ENCODE measurements at places on chromosomes 6 and 20.
A peak's percentile ranks its signal among the peaks of the same experiment; 100 is the strongest.

DNA sequence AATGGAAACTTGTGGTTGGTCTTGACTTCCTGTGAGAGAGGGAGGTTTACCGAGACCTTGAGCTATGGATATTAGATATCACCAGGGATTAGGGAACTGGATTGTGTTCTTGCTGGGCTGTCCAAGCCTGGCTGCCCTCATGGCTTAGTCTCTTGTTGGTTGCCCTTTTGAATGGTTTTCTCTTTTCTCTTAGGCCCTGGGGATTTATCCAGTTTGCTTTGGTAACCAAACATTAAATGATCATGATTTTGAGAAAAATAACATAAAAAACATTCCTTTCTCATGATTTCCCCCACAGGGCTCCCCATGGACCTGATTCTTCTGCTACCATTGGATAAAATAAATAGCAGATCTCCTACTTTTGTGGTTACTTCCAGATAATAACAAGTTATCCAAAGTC, 306.4 kb upstream of the RNF217 start:
- no peak for DNase-seq

DNA sequence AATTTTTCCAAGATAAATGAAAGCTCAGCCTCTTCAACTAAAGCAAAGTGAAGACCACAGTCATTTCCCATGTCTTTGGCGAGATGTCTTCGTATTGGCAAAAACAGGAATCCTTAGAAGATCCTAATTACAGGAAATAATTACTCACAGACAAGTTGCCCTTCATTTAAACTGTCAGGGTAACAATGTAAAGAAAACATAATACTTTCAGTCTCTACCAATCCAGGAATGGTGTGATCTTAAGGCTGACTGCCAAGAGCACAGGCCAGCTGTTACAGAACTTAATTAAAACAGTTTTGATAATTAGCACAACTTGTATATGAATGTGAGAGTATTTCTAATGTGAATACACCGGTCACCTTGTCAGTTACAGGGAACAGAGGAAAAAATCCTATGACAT, 292.2 kb downstream of the PACRG start:
- no peak for DNase-seq

DNA sequence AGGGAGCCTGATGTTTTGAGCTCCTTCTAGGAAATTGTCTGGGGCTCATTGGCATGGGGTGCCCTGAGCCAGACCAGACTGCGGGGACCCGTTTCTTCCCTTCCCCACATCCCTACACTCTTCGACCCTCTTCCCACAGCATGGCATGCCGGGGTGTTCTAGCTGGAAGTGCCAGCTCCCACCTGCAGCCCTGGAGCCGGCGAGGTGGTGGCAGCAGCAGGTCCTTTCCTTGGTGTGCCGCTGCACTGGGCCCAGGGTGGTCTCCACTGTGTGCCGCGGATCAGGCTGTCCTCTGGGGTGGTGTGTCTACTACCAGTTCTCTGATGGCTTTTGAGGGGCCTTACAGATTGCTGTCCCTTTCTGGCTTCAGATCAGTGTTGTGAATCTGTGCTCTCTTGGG, 7.5 kb upstream of the RWDD1 start:
- DNase-seq: no peak

DNA sequence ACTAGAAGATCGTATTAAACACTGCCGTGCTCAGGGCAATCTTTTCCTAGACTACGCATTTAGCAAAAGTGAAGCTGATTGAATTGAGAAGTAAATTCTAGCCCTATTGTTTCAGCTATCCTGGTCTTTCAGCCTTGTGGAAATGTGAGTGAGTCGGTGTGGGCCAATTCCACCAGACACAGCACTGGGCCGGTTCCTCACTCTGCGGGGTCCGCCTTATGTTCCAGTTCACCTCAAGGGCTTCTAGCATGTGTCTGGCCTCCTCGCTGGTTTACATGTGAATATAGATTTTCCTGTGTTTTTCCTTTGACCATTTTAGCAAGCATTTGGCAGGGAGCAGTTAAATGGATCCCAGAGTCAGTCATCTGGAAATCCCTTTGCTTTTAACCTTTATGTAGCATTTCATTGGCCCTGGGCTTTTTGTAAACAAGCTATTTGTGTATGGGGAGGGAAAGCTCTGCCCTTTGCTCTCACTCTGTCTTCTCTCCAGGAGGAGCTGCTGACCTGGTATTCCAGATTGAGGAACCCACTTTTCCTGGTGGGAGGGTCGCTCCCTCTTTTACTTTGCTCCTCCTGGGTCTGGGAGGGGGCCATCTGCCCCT, 12.4 kb upstream of the GTSF1L start:
- DNase-seq: no peak

- DNase-seq: no peak
Observed at GRCh38 chr20:19120011-19120410, 92.4 kb upstream of the SLC24A3 start.

- DNase-seq: peak; percentile 49
Observed at GRCh38 chr6:54493138-54493537, 184.9 kb downstream of the TINAG start.

DNA sequence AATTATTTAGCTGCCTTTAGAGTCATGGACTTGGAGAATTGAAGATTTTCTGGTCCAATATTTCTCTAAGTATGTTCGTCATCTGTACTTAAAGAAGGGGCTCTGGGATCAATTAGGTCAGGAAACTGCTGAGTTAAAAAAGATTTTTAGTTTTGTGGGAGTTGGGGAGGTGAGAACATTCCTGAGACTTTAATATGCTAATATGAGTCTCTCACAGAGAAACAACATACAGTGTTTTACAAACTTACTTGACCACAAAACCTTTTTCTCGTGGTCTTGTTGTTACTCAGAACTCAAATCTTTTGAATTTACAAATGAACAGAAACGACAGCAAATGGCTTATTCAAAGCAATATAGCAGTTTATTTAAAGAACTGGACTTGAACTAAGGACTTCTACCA, 67.9 kb downstream of the LIN28B start:
- DNase-seq: no peak

- DNase-seq: peak; percentile 90
Observed at GRCh38 chr20:4507288-4507719, 214.4 kb upstream of the PRND start.

DNA sequence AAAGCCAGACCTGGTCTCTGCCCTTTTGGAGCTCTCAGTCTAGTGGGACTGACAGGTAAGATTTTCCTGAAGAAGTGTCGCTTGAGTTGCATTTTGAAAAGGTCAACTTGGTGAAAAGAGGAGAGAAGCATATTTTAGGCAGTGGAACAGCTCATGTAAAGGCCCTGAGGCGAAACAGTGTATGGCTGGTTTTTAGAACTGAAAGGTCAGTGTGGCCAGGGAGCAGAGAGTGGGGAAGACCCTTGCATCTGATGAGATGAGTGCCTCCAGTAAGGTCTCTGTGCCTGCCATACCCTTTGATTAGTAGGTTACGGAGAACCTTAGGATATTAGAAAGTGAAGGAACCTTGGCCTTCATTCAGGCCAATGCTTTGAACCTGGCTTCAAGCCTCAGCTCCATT, 55.9 kb upstream of the SAYSD1 start:
- DNase-seq: no peak

- peak; percentile 29 for DNase-seq
Observed at GRCh38 chr6:12528581-12529363, 187.8 kb upstream of the PHACTR1 start.

GRCh38 chr6:154125421-154125820, 86.4 kb downstream of the OPRM1 start:
- DNase-seq: no peak

DNA sequence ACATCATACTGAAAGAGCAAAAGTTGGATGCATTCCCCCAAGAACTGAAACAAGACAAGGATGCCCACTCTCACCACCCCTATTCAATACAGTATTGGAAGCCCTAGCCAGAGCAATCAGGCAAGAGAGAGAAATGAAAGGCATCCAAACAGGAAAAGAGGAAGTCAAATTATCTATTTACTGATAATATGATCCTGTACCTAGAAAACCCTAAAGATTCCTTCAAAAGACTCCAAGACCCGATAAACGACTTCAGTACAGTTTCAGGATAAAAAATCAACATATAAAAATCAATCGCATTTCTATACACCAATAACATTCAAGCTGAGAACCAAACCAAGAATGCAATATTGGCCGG, 14.5 kb downstream of the CDK19 start:
- DNase-seq: no peak

DNA sequence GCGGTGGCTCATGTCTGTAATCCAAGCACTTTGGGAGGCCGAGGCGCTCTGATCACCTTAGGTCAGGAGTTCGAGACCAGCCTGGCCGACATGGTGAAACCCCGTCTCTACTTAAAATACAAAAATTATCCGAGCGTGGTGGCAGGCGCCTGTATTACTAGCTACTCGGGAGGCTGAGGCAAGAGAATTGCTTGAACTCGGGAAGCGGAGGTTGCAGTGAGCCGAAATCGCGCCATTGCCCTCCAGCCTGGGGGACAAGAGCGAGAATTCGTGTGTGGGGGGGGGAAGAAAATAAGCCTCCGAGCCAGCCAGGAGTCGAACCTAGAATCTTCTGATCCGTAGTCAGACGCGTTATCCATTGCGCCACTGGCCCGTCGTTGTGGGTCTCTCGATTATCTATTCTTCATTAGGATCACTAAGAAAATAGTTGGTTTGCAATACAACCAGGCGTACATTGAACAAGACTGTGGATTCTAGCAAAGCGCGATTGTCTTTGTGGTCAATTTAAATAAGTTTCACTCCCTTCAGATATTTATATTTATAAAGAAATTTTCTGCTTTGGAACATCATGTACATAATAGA, 33.9 kb upstream of the PRSS16 start:
- peak; percentile 60 for DNase-seq

DNA sequence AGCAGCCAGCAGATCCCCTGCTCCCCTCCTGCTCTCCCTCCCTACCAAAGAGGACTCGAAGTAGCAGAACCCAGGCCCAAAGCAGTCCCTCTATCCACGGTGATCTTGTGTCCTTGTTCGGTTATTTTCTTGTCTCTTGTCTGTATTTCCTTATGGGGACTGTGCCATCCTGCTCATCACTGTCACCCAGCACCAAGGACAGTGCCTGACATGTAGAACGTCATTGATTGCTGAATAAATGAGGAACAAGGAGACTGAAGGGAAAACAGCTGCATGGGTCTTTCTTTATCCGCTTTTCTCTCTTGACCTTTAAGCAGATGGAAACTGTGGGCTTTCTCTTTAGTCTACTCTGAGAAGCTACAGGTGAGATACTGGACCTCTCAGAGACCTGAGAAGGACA, 29.4 kb upstream of the ZNF831 start:
- DNase-seq: peak; percentile 10

GRCh38 chr6:20866935-20867703, 332.9 kb downstream of the CDKAL1 start:
- DNase-seq: peak; percentile 38

DNA sequence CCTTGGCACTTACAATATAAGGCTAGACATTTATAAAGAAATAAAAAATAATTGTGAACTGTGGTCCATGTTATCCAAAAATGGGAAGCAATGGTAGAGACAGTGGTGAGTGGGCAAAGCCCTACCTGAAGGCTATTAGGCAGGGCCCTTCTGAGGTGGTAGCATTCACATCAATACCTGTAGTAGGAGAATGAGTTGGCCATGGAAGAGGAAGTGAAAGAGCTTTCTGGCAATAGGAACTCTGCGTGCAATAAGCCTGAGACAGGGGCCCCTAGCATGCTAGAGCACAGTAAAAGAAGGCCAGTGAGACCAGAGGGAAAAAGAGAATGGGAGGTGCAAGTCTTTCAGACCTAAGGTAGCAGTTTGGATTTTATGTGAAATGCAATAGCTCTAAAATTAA, 754.5 kb downstream of the PTPRT start:
- no peak for DNase-seq

GRCh38 chr20:41482647-41483552, 116.3 kb upstream of the EMILIN3 start:
- peak; percentile 31 for DNase-seq

- DNase-seq: no peak
Observed at GRCh38 chr6:106185615-106186014, 99.5 kb downstream of the PRDM1 start.

DNA sequence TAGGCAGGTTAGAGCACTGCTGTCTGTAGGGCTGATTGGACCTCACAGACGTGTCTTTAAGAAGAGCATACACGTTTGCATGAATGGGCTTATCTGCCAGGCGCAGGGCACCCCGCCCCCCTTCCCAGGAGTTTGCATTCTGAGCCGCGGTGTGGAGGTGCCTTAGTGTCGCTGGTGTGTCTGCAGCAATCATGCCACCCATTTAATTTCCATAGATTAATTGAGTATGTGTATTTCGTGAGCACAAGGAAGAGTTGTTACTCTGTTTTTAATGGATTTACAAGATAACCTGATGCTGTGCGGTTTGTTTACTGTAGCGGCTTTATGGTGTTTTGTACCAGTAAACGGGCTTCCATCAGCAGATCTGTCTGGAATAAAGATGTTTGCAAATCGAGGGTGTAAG, 107.7 kb downstream of the ZDHHC14 start:
- DNase-seq: no peak

DNA sequence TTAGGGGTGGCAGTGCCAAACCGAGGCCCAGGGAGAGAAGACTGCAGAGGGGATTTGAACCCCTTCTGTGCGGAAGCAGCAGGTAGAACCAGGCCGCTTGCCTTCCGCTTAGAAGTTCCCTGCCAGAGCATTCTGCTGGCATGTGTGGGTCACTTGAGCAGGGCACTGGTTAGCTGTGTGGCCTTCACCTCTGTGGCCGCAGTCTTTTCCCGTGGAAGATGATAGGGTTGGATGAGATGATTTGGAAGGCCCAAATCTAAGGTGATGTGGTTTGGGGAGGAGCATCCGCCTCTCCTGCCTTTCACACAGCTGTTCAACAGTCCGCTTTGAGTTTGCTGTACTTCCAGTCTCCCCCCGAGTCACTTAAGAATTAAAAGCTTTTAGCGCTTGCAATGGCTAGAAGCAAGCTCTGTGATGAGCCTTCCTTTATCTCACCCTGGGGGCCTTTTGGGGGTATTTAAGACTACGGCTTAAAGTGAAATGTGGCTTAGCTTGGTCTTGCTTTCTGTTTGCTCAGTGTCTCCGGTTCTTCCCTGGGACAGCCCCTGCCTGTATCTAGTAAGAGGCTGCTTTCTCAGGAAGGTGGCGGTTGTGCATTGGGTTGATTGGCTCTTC, 743 bp downstream of the CMTR1 start:
- DNase-seq: peak; percentile 30

- DNase-seq: no peak
Observed at GRCh38 chr6:90162648-90163387, 133.8 kb downstream of the BACH2 start.

GRCh38 chr20:18018100-18018499, 39.6 kb downstream of the OVOL2 start:
- no peak for DNase-seq

DNA sequence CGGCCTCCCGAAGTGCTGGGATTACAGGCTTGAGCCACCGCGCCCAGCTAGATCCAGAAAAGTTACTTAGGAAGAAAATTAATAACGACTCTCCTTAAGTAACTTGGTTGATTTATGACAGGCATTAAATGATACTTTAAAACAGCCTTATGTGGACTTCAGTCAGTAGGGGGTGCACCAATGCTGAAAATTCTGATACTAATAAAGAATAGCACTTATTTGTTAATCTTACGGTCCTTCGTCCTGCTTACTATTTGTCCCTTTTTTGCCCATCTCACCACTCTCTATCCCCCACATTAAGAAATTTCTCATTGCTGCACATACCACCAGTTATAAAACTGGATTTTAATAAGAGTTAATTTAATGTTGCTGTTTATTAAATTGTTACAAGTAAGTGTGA, 12.7 kb upstream of the PRELID3B start:
- peak; percentile 33 for DNase-seq
